ENCODE measurements at places on chromosomes 7 and 10. TPM values are rescaled to one million over a fixed set of nuclear protein-coding genes. Genes with fewer than 3 reads are reported as not detected.

- no peak for DNase-seq
Observed at GRCh38 chr7:17347401-17347800, 48.9 kb downstream of the AHR start.

- no peak for DNase-seq
Observed at GRCh38 chr7:74568658-74569057, 88.9 kb upstream of the GTF2I start.

DNA sequence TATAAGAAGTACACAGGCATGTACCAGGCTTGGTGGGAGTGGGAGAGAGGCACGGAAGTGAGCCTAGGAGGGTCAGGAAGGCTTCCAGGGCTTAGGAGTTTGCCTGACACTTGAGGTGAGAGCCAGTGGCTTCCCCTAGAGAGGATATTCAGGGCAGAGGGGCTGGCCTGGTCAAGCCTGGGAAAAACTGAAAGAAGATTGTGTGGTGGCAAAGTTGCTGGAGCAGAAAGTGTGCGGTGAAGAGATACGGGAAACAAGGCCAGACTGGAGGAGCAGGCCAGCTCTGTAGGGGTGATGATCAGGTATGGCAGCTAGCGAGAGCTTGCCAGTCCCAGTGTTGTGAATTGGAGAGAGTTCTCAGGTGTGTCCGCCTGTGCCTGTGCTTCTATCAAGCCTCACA, 129.9 kb downstream of the CCNY start:
- no peak for DNase-seq

DNA sequence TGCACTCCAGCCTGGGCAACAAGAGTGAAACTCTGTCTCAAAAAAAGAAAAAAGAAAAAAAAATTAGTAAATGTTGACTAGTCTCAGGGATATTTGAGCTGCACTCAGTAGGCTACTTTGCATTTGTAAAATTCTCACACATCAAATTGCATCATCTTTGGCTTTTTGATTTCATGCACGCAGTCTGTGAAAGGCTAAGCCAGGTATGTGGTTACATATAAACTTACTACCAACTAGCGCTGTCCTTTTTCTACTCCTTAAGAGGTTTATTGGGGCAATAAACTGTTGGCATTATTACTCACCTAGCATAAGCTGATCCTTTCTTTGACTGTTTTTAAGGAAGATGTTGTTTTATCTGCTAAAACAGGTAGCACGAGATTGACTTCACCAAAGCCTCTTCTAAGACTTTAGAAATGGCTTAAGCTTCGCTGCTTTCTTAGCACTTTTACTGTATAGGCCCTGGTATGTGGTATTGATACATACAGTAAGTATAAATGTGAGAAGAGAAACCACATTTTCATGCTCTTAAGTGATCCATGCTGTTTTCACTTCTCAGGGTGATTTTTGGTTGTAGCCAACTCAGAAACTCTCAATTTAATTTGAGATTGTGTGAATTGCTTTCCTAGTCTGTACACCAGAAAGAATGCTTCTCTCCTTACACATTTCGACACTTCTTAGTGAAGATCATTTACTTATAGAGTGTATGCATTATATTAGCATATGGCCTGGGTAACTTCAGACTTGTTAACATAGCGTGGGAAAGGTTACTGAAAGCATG, 323.9 kb downstream of the AUTS2 start:
- no peak for DNase-seq

DNA sequence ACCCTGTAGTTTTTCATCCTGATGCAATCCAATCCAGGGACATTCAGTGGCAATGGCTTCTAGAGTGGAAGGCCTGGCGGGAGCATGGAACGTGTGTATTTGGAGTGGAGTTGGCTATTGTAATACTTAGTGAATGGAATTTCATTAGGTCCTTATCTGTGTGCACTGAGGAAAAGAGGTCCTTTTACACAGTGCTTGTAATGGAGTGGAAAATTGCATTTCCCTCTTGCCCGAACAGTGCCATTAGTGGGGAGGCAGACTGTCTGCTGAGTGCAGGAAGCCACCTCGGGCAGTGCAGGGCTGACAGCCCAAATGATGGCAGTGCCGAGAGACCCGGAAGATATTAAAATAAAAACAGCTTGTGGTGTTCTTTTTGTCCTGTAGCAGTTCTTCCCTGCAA, 786.6 kb downstream of the LRMDA start:
- no peak for DNase-seq

Gene GIMAP5
- 8.4 TPM for total RNA-seq

Gene TRIM74
- total RNA-seq, result 7.3 TPM

Gene KCNMA1
- total RNA-seq, result 24.7 TPM

Measured in testis (tissue), 5 donors.